ENCODE measurements at places on chromosomes 1 and 21. TPM values are rescaled to one million over a fixed set of nuclear protein-coding genes. Genes with fewer than 3 reads are reported as not detected.

AQP10 gene
- 1.2 TPM for polyA plus RNA-seq

GRCh38 chr1:110476028-110476765, 25.2 kb downstream of the PROK1 start:
- no peak for DNase-seq

GRCh38 chr1:156910309-156910782, 10.1 kb upstream of the LRRC71 start:
- DNase-seq = no peak

- no peak for DNase-seq
Observed at GRCh38 chr1:31573261-31573660, 3.1 kb upstream of the TINAGL1 start.

DNA sequence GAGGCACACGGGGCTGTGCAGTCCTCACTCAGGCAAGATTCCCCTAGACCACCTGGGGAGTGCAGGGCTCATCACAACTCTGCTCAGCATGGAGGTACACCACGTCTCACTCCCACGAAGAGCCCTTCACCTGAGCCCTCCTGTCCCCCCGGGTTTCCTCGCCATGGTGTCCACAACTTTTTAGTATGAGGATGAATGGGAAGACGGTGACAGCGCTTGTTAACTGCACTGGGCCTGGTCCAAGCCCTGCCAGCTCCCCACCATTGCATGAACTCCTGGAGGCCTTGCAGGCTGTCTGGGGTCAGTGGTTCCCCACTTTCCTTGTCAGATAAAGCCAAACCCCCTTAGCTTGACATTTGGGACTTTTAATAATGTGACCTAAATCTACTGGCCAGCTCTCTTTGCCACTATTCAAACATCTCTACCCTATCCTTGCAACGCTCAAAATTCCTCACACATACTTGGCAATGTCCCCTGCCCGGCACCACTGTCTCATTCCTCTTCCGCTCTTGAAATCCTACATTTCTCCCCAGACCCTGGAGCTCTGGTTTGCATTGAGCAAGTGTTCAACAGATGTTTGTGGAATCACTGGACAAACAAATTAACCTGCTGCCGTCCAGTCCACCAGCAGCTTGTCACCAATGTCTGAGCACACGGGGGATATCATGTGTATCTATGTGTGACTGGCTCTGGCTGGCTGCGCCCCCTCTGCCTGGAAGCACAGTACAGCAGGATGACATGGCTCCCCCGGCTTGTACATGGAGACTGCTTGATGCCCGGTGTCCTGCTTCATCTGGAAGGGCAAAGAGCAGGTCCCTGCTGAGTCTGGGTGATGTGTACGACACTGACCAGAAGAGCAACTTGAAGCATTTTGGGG, 11.2 kb downstream of the TMEM9 start:
- DNase-seq = no peak

Measured in heart left ventricle (tissue), 16 donors.